ENCODE measurements at places on chromosomes 6 and 20. TPM values are rescaled to one million over a fixed set of nuclear protein-coding genes. Genes with fewer than 3 reads are reported as not detected.
A peak's percentile ranks its signal among the peaks of the same experiment; 100 is the strongest.

DNA sequence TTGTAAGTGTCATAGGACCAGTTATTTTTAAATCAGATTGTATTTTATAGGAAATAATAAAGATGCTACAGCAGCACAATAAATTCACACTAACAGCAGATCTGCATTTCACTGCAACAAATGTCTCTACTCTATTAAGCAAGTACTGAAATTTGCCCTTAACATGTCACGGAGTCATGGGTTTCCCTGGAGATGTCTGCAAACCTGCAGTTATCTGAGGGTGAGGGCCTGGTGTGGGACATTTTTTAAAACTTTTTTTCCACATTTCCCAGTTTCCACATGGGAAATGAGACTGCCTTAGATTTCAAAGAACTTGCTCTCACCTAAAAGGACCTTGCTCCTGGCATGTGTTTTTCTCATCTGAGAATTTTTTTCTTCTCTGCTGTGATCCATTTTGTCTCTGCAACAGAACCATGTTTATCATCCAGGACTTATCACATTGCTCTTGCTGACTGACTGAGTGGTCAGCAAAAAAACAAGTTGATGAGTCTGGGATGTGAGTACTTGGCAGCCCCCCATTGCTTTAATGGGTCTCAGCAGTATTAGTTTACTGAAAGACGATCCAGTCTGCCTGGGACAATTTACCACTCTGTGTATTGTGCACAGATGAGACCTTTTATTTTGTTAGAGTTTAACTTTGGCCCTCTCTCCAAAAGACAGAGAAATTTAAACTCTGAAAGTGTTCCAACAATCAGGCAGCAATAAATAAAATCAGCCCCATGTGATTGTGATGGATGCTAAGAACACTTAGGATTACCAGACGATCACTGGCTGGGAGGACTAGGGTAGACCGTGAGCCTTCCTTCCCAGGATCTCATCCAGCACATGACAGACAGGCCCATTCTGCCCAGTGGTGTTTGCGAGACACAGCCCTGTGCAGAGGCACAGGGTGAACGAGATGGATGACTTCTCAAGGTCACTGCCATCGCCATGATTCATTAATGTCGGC lies 268.8 kb downstream of the BTBD9 start:
- DNase-seq = no peak

GRCh38 chr6:66499851-66500250 lies 792.8 kb upstream of the EYS start:
- no peak for DNase-seq

GRCh38 chr6:67506352-67506751 lies 1128.7 kb upstream of the ADGRB3 start:
- DNase-seq = no peak

GRCh38 chr6:28215425-28215824 lies 9.7 kb upstream of the ZSCAN9 start:
- DNase-seq = no peak

DNA sequence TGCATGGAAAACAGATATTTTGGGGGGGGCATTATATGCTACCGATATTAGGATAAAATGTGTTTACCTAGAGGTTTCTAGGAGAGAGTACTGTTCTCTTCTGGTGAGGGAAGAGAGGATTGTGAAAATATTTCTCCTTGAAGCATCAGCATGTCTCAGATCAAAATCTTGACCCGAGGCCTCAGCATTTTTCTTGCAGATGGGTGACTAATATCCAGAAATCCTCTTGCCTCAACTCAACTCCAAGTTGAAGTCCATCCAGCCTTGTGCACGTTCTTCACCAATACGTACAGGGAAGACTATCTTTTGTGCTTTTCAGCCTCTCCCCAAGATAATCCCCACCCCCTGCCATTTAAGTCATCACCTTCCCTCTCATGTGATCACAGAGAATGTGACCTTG lies 59.5 kb downstream of the PRND start:
- no peak for DNase-seq

- DNase-seq = no peak
Observed at GRCh38 chr6:49524541-49524940, 24.8 kb downstream of the GLYATL3 start.

DNA sequence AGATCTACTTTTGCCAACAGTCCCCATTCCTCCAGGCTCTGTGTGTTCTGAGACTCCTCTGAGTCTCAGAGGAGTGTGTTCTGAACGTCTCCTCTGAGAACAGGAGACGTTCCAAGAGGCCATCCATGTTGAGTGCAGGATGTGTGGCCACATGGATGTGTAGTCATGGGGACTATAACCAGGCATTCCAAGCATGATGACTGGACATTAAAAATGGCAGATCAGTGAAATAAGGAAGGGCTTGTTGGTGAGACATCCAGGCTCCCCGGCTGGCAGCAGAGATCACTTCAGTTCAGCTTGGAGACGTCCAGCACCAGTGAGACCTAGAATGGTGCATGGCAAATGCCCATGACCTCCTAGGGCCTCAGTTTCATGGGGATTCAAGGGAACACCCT lies 34.3 kb upstream of the POU5F1 start:
- no peak for DNase-seq

DNA sequence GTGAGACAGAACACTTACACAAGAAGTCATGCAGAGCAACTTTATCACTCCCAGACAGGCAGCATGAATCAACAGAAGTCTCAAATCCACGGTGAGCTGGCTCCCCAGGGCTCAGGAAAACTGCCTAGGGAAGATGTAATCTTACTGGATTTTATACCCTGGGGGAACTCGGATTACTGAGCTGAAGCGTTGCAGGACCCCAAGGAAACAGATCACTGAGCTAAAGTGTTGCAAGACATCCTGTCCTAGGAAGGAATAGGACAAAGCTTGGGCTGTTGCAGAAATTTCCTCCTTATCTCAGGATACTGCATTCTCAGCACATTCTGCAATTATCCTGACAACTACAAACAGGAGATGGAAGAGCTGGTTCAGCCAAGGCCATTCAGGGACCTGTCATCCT lies 224.8 kb downstream of the TFAP2A start:
- DNase-seq = no peak

DNA sequence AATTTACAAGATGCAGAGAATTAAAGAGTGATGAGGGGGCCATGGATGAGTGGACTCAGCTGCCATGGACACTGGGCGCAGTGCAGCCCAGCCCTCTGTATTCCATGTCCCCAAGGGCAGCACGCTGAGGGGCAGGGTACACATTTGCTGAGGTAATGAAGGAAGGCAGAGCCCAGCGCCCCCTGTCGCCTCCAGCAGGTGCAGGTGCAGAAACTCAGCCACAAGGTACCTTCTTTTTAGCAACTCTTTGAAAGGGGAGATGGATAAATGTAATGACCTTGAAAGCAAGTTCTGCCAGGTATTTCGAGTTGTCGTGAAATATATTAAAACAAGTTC lies 7.1 kb downstream of the CD93 start:
- no peak for DNase-seq

DNA sequence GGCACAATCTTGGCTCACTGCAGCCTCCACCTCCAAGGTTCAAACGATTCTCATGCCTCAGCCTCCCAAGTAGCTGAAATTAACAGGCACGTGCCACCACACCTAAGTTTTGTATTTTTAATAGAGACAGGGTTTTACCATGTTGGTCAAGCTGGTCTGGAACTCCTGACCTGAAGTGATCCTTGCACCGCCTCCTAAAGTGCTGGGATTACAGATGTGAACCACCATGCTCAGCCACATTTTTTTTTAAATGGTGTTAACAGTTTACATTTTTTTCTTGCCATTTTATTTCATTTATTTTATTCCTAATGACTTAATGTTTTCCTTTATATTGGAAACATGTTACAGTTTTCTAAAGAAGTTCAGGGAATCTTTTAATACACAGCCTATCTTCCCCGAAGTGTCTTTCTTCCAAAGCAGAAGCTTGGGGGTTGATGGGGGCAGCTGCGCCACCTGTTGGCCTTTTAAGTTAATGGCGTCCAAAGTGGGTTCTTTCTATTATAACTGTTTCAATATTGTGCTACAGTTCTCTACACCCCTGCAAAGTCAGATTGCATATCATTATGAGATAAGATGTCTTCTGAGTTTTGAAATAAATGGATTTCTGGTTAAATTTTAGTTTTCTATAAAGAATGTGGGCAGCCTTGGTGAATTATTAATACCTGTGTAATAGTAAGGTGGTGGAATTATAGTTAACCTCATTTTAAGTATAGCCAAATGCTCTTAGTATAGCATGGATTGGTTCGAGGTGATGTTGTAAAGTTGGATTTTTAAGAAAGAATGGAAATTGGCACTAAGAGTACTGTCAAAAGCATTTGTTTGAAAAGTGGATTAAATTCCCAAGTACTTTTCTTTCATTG lies 42.0 kb upstream of the PLCG1 start:
- DNase-seq = peak; percentile 17

DNA sequence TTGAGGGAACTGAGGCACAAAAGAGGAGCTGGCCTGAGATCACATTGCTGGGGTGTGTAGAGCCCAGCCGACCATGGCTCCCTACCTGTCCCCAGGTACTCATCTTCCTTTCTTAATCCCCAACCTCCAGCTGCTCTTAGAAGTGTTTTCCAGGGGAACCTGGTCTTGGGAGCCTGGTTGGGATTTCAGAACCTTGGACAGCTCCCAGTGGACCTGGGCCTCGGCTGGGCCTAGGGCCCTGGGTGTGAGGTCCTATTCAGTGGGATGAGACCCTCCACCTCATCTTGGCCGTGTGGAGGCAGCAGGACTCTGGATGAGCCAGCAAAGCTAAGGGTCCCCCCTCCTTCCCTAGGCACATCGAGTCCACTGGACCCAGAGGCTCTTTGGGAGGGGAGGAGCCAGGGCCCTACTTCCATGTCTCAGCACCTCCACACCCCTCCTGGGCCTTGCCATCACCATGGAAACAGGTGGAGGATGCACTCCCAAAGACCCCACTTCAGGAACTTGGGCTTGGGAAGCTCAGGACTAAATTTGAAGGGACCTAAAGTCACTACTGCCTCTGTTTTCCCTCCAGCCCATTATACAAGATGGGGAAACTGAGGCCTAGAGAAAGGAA lies 38.5 kb downstream of the DLGAP4 start:
- DNase-seq = no peak

DNA sequence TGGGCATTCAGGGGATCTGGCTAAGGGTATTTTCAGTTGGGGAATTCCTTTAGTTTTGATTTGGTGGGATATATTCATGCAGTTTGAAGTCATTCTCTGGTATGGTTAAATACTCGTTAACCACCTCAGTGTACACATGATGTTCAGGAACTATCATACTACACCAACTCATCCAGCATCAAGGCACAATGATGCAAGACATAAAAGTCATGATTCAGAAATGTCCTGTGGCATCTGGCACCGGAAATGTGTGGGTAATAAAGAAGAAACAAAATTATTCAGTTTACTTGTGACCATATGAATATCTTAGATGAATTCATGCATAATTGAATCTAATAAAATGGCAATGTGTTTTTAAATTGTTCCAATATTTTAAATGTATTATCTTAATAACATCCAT lies 129.0 kb upstream of the BMP5 start:
- DNase-seq = no peak

GRCh38 chr6:157556671-157557430 lies 175.9 kb downstream of the ZDHHC14 start:
- DNase-seq = no peak

DNA sequence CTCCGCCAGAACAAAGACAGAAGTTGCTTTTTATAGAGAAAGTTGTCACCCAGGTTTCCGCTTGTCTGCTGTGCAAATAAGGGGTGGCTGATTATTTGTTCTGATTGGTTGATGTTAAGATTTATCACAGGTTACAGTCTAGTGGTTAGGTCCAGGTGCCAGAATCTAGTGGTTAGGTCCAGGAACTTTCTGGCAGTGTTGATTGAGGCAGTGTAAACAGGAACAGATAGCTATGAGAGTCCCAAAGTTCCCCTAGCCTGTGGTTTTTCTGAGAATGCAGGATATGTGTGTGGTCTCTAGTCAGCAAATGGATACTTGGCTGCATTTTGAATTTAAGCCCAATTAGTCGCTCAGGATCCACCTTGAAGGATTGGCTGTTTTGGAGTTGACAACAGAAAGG lies 148.0 kb downstream of the TMEM200A start:
- DNase-seq = peak; percentile 59

- no peak for DNase-seq
Observed at GRCh38 chr20:57387945-57388371, 3.2 kb upstream of the RBM38 start.

GRCh38 chr6:128242765-128243403 lies 277.5 kb downstream of the PTPRK start:
- no peak for DNase-seq

- no peak for DNase-seq
Observed at GRCh38 chr20:64037498-64038213, 1.7 kb downstream of the C20orf204 start.

- DNase-seq = no peak
Observed at GRCh38 chr6:43235841-43236240, 6.6 kb upstream of the DNPH1 start.

DNA sequence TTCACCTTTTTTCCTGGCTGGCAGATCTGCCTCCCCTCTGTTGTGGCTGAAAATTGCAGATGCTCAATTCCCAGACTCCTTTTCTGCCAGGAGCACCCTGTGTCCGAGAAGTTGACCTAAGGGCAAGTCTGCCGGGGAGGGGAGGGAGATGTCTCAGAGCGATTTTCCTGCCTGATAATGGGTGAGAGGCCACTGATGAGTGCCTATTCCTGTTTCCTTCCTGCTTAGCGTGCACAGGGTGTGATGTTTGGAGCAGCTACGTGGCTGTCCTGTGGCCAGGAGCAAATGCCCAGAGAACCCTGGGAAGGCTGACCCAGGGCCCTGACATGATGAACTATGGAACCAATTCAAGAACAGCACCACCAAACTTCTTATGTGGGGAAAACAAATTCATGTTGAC lies 22.5 kb downstream of the SOX4 start:
- DNase-seq = no peak

DNA sequence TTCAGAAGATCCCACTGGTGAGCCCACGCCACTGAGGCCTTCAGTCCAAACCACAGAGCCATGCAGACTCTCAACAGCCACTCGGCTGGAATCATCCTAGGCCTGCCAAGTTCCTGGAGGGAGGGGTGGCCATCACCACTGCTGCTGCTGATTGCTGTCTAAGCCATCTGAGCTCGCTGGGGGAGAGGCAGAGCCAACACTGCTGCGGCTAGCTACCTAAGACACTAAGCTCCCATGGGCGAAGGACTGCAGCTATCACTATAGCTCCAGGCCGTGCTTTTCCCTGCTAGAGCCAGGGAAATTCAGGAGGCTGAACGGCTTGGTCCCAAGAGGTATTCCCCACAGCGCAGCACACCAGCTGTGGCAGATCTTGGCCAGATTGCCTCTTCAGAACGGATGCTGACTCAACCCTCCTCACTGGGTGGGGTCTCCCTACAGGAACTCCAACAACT lies 73.6 kb downstream of the TBC1D32 start:
- no peak for DNase-seq

GRCh38 chr6:5996714-5997419 lies 9.9 kb downstream of the NRN1 start:
- DNase-seq = peak; percentile 44

GRCh38 chr6:89199579-89199978 lies 17.6 kb downstream of the GABRR1 start:
- no peak for DNase-seq

- DNase-seq = no peak
Observed at GRCh38 chr6:16397623-16398022, 159.2 kb downstream of the GMPR start.

Gene HBS1L
- total RNA-seq = 147 TPM

Gene CCM2L
- total RNA-seq = not detected

Gene METTL24
- total RNA-seq = 0.27 TPM

Gene MUC21
- total RNA-seq = not detected

Gene VSTM2L
- total RNA-seq = not detected

Gene TRIM40
- not detected for total RNA-seq

Gene FOXA2
- total RNA-seq = not detected

Gene RCAN2
- not detected for total RNA-seq

Gene PRDM13
- total RNA-seq = 0.10 TPM

Gene CNKSR3
- 1.1 TPM for total RNA-seq

Gene SMLR1
- not detected for total RNA-seq

Gene HDDC2
- total RNA-seq = 131 TPM

Gene CNR1
- total RNA-seq = not detected

Gene GMNN
- total RNA-seq = 74.1 TPM

Gene HCRTR2
- not detected for total RNA-seq

Data from activated naive CD8-positive, alpha-beta T cell treated with anti-CD3 and anti-CD28 coated beads for 36 hours (primary cell).